ENCODE measurements at places on chromosomes 16 and 17.
A peak's percentile ranks its signal among the peaks of the same experiment; 100 is the strongest.

- no peak for DNase-seq
Observed at GRCh38 chr16:87603684-87604633, 1.7 kb downstream of the JPH3 start.

DNA sequence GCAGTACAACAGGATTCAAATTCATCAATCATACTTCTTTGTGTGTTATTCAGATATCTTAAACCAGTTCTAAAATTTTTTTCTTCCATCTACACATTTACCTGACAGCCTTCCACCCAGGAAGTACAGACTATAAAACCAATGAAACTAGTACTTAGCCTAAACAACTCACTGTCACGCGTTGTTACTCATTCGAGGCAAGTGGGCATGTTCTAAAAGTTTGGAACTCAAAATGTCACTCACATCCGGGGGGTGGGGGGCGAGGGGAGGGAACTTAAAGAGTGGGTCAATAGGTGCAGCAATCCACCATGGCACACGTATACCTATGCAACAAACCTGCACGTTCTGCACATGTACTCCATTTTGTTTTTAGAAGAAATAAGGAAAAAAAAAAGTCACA is 90.4 kb upstream of the PLEKHM1 start:
- no peak for DNase-seq

GRCh38 chr16:16004314-16004749 is 54.9 kb downstream of the ABCC1 start:
- no peak for DNase-seq

- no peak for DNase-seq
Observed at GRCh38 chr16:53219795-53220454, 165.1 kb downstream of the CHD9 start.

DNA sequence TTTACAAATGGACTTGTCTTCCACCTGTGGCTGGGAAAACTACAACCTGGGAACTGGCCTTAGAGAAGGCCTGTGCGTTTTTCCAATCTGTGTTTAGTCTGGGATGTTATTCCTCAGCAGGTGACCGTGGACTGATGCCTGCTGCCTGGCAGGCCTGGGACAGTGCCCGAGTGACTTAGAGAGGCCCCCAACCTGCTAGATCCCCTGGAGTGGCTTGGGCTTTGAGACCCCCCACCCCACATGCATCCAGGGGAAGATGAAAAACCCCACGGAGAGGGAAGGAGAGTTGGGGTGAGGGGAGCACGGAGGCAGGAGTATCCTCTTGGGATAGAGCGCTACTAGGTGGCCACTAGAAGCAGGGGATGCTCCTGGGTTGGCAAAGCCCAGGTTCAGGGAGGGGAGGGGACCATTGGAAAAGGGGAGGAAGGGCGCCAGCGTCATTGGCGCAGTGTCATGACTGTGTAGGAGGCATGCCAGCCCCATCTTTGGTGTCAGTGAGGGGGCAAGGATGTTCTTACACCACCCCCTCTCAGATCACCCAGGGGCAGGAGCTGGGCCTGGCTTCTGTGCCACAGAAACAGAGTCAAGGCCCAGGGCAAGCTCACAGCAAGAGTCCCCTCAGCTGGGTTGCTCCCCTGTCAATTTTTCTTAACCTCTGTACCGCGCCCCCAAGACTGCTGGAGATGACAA is 54.1 kb downstream of the MEAK7 start:
- DNase-seq = no peak

GRCh38 chr16:28126684-28127620 is 63.4 kb upstream of the GSG1L start:
- no peak for DNase-seq

- peak; percentile 66 for DNase-seq
Observed at GRCh38 chr17:50949989-50950877, 84.1 kb upstream of the TOB1 start.

DNA sequence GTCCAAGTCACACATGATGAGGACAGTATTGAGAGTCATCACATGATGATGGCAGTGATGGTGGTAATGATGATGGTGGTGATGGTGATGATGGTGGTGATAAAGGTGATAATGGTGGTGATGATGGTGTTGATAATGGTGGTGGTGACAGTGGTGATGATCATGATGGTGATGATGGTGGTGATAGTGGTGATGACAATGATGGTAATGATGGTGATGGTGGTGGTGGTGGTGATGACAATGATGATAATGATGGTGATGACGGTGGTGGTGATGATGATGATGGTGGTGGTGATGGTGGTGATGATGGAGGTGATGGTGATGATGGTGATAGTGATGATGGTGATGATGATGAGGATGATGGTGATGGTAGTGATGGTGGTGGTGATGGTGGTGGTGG is 190.2 kb upstream of the ZNF469 start:
- no peak for DNase-seq

DNA sequence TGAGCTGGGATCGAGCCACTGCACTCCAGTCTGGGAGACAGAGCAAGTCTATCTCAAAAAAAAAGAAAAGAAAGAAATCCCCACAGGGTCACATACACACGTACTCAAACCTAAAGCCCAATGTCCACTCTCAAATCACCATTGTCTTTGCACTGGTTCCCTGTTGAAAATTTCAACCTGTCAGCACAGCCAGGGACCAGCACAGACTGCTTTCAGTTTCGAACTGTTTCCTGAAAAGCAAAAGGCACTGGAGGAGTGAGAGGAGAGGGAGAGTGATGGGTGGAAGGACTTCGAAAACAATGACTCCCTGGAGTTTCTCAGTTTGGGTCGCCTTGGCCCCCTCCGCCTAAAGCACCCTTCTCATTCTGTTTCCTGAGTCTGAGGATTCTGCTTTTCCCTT is 9.0 kb upstream of the CD300C start:
- no peak for DNase-seq

DNA sequence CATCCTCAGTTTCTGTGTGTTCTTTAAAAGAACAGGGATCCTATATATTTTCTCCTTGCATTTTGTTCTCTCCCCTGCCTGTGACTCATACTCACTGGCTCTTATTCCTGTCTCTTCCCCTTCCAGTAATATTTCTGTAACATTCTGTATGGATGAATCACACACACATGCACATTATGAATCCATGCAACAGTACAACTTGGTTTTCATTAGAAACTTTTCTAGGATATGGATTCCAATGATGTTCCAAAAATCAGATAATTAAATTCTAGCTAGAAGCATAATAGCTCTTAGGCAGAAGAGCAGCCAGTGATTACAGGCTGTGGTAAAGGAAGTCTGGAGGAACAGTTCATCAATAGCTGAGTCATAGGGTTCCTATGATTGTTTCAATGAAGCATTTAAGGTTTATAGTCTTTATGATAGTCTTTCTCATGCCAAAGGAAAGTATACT is 119.6 kb upstream of the PMFBP1 start:
- no peak for DNase-seq

- no peak for DNase-seq
Observed at GRCh38 chr16:86911437-86911958, 333.1 kb downstream of the FOXL1 start.

GRCh38 chr16:4682084-4682591 is 11.2 kb upstream of the NUDT16L1 start:
- no peak for DNase-seq

DNA sequence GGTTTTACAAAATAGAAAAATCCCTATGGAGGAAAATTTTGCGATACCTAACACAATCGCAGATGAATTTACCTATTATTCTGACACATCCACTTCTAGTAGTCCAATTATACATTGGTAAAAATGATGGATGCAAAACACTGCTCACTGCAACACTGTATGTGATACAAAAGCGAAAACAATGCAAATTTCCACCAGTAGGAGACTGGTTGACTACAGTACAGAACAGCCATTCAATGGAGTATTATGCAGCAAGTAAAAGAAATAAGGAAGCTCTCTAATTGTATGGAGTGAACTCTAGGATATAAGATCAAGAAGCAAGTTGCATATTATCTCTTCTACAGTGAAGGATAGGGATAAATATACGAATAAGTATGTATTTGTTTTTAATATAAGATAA is 48.5 kb downstream of the SETD6 start:
- no peak for DNase-seq

DNA sequence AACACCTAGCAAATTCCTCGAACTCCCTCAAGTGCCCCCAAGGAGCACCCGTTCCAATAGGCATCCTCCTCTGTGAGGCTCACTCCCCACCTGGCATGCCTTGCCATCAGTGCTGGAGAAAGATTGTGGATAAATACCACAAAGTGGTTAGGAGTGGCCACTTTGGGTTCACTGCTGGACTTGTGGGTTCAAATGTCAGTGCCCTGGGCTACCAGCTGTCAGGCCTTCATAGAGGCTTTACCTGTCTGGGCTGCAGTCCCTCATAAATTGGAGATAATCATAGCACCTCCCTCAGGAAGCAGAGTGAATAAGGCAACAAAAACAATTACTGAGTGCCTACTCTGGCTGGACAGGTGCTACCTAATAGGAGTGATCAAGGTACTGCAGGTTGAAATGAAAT is 1.5 kb upstream of the SYT17 start:
- no peak for DNase-seq

- DNase-seq = no peak
Observed at GRCh38 chr16:10642964-10643363, 51.8 kb downstream of the TEKT5 start.
